ENCODE measurements at places on chromosomes 1 and 21.

DNA sequence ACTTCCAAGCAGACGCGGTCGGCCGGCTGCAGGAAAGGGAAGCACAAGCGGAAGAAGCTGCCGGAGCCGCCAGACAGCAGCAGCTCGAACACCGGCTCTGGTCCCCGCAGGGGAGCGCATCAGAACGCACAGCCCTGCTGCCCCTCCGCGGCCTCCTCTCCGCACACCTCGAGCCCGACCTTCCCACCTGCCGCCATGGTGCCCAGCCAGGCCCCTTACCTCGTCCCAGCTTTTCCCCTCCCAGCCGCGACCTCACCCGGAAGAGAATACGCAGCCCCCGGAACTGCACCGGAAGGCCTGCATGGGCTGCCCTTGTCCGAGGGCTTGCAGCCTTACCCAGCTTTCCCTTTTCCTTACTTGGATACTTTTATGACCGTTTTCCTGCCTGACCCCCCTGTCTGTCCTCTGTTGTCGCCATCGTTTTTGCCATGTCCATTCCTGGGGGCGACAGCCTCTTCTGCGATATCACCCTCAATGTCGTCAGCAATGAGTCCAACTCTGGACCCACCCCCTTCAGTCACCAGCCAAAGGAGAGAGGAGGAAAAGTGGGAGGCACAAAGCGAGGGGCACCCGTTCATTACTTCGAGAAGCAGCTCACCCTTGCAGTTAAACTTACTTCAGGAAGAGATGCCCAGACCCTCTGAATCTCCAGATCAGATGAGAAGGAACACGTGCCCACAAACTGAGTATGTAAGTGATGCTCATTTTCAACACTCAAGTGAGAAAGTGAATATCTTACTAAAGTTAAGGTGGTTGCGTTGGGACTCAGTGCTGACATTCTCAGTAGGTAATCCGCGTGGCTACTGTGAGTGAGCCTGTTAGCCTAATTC, 25.5 kb downstream of the UTS2 start:
- DNase-seq = no peak

DNA sequence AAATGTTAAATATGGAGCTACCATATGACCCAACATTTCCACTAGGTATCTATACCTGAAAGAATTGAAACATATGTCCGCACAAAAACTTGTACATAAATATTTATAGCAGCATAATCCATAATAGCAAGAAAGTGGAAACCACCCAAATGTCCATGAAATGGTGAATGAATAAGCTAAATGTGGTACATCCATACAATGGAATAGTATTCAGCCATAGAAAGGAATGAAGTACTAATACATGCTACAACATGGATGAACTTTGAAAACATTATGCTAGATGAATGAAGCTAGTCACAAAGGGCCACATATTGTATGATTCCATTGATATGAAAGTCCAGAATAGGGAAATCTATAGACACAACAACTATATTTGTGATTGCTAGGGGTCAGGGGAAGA, 20.0 kb upstream of the BLACAT1 start:
- no peak for DNase-seq

- DNase-seq = no peak
Measured at GRCh38 chr1:185894791-185895190, 160.6 kb downstream of the HMCN1 start.

GRCh38 chr1:8238141-8239038, 79.5 kb upstream of the SLC45A1 start:
- peak; percentile 80 for DNase-seq

DNA sequence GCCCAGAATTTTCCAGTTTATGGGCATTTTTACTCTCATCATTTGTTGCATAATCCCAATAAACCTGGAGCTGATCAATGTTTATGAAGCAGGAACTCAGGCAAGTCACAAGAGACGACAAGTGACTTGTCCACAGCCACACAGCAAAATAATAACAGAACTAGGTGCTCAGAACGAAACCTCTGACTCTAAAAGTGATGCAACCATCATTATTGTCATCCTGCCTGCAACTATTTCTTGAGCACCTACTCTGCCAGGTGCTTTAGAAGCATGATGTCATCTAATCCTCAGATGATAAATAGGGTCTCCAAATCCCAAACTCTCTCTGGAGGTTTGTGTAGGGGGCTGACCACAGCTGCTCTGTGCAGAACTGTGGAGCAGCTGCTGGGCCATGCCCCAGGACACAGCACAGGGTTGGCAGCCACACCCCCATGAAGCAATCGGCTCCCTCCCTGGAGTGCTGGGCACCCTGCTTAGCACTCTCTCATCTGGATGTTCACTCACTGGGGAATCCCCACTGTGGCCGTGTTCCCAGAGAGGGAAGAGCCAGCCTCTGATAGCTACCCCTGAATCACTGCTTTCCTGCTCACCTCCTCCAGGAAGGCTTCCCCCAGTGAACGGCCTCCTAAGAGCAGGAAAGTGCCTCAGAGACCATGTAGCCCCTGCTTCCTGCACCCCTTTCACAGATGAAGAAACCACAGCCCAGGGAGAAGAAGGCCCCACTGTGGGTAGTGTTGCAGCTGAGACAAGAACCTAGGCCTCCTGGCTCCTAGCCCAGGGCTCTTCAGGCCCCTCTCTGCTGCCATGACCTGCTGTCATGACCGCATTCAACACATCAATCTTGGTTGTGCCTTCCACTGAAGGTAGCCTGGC, 2.1 kb downstream of the TTC22 start:
- peak; percentile 4 for DNase-seq
